Left ventricle myocardium superior (tissue), 1 donor: ENCODE measurements at places on chromosomes 6 and 20.

DNA sequence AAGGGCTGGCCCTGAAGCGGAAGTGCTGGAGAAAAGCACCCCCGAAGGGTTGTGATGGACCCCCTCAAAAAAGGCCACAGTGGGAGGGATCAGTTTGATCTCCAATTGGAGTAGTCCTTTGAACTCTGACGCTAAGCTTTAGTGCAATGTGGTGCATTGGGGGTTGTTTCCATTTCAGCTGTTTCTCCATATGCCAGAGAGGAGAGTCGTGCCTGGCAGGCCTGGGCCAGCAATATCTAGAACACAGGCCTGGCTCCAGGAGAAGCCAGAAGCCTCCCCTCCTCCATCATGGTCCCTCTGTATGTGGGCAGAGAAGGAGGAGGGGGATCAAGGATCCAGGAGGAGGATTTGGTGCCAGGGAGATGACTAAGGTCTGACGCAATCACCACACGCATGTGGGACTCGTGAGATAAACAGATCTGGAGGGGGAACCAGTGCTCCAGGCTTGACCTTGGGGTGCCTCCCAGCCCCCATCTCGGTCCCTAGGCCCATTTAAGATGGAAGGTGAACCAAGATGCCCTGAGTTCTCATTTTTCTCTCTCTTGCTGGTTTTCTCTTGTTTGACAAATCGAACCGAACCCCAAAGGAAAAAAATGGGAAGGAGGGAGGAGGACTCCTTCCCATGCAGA is 517.4 kb upstream of the JARID2 start:
- peak; percentile 39 for DNase-seq

DNA sequence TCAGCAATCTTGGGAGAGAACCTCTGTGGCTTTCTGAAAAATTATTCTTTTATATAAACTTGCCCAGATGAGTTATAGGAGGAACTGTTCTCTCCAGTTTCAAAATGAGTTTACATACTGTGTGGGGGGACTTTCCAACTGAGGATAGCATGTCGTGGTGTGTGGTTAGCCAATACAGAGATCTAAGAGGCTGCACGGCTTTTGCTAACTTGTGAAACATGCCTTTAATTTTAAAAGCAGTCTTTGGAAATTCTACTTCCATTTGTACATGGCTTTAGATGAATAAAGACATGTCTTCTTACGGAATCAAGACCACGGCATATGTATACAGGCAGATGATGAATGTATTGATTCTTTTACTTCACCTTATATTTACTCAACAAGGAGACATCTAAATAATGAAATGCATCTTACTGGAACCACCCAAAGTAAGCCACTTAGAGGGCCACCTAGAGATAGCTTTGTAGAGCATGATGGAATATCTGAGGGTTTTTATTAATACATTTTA is 39.8 kb downstream of the HIVEP1 start:
- no peak for DNase-seq

DNA sequence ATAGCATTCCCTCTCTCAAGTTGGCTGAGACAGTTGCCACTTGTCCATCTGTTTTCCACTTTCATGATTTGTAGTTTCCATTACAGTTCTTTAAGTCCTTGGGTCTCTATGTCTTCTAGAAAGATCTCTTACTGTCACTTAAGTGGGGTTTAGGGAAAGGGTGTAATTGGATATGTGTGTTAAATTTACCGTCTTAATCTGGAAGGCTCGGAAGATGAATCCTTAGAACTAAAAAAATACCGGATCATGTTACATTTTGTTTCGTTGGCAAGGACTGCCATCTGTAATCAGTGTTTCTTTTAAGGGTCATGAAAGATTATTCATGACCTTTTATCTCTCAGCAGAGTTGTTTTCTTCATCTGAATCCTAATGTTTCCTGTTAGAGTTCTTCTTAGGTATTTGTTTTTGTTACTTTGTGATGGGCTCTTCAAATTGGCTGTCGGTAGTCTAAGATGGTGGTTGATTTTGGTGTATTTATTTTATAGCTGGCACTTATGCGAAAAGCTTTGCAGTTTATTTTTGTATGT is 21.8 kb upstream of the BTBD3 start:
- no peak for DNase-seq

DNA sequence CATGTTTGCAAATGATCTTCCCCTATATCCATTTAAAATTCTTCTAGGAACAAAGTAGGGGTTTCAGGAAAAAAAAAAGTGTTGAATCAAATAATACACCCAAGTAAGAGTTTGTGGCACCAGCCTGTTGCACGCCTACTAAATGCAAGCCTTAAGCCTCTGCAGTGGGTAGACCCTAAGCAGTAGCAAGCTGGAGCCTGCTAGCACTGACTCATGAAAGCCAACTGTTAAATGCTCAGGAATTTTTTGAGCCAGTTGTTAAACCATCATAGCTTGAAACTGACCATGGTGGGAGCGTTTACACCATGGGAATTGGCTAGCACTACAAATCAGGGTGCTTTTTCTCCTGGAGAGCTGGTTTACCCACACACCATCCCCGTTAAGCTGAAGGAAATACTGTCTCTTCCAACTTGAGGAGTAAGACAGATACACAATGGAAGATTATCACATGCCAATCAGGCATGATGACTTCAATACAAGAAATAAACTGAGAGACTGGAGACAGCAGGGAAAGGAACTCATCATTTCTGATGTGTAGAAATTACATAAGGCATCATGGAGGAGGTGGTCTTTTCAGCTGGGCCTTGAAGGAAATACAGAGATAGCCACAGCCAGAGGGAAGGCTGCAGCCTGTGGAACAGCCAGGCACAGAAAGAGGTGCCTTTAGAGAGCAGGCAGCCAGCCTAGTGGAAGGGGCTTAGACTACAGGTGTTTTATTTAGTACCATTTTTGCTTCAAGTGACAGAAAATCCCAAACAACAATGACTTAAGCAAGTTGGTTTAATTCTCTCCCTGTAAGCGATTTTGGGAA is 110.8 kb downstream of the SNX5 start:
- DNase-seq = no peak

DNA sequence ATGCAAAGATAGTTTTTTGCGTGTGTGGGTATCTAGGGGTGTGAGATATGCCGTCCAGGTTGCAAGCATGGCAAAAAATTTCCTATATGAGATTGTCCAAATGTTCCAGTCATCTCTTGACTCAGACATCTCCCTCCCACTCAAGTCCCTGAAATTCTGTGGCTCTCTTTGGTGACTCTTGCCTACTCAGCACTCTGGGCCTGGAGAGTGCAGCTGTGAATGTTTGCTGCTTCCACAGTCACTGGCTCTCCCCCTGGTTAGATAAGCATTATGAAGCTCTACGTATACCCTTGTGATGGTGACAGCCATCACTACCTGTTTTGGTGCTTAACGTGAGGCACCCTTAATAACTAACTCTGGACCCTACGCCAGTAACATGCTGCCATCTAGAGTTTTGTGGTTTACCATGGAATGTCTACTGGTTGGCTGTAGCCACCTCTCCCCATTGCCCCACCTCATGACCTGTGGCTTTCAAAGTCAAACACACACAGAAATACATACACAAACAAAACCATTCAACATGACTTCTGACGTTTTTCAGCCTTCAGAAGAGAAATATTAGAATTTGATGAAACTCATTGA is 621.9 kb upstream of the CITED2 start:
- DNase-seq = no peak

DNA sequence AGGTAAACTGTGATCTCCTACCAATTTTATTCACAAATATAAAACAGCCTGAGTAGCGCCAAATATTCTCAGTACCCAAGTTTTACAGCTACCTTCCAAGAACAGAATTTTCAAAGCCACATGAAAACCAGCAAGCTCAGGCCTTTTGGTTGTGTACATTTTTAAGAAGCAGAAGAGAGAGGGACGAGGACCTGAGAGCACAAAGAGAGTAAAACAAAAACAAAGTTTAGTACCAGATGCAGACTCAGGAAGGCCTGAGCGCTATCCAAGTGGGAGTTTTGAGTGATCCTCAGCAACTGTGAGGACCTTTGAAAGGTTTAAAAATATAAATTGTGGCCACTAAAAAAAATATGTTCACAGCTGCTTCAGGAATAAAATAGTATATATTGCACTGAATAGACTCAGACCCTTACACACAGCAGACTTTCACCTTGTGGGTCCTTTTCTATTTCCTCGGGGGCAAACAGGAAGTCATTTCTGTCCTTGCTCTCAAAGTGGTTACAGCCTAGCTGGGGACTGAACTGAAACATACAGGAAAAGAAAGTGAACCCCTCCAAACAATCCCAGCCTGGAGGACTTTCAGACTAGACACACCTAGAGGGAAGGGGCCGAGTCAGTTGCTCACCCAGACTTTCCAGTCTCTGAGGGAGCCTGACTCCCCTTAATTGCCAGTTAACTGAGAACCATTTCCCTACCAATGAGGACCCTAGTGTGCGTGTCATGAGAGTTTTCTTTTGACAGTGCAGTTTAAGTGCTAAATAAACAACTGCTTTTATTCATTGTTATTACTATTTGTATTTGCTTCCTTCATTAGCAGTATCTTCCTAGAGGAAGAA is 48.5 kb upstream of the NT5E start:
- DNase-seq = no peak

DNA sequence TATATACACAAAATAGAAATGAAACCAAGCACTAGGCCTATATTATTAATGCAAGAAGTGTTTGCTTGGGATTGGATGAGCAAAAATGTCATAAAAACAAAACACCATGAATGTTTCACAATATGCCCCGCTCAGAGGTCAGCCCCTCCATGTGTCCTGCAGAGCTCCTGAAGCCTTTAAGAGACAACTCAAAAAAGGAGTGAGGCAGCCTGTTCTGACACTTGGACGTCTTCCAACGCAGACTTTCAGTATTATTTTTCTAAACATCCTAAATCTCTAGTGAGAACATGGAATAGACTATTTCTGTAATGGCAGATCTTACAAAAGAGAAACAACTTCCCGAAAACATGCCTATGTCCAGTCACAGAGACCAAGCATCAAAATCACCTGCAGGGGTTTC is 322.6 kb downstream of the PRKN start:
- no peak for DNase-seq

DNA sequence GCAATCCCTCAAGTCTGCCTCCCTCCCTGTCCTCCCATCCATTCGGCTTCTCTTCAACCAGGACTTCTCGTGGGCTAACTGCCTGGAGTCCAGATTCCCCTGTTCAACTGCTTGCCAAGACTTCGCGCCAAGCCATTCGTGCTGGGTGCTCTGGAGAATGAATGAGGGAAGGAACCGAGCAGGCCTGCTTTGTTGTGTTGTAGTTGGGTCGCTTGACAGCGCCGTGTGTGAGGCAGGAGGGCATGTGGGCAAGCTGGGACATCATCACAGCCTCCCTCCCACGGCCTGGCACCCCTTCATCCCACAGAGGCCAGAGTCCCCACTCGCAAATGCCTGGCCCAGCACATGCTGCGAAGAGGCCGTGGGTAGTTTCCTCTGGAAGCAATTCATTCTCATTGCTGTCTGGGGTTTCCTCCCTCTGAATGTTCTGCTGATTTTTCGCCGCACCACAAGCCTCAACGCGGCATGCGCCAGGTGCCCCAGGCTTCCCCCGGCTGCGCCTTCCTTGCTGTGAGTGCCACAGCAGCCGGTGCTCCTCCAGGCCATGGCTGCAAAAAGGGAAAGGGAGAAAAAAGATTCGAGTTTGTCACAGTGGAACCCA is 336.0 kb downstream of the QKI start:
- peak; percentile 61 for DNase-seq

GRCh38 chr6:138289739-138290138 is 71.4 kb upstream of the PBOV1 start:
- DNase-seq = peak; percentile 58

GRCh38 chr6:7251646-7252260 is 61.2 kb downstream of the SSR1 start:
- DNase-seq = no peak

GRCh38 chr6:42745083-42745639 is 742 bp downstream of the TBCC start:
- DNase-seq = no peak

GRCh38 chr20:50068041-50068651 is 44.8 kb downstream of the UBE2V1 start:
- DNase-seq = no peak

- no peak for DNase-seq
Observed at GRCh38 chr20:60507087-60507694, 549.0 kb downstream of the CDH26 start.

- DNase-seq = no peak
Observed at GRCh38 chr6:122829456-122829855, 40.4 kb downstream of the SMPDL3A start.

GRCh38 chr6:148611213-148611612 is 135.6 kb upstream of the UST start:
- DNase-seq = peak; percentile 61

- no peak for DNase-seq
Observed at GRCh38 chr6:15239616-15240364, 6.1 kb upstream of the JARID2 start.

DNA sequence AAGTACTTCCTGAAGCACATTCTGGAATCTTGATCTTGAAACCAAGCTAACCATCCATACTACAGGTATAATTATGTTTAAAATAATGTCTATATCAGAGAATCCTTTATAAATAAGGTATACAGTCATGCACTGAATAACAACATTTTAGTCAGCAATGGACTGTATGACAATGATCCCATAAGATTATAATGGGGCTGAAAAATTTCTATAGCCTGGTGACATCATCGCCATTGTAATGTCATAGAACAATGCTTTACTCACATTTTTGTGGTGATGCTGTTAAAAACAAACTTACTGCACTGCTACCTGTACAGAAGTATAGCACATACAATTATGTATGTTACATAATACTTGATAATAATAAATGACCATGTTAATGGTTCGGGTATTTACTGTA is 31.8 kb downstream of the RNF146 start:
- no peak for DNase-seq

DNA sequence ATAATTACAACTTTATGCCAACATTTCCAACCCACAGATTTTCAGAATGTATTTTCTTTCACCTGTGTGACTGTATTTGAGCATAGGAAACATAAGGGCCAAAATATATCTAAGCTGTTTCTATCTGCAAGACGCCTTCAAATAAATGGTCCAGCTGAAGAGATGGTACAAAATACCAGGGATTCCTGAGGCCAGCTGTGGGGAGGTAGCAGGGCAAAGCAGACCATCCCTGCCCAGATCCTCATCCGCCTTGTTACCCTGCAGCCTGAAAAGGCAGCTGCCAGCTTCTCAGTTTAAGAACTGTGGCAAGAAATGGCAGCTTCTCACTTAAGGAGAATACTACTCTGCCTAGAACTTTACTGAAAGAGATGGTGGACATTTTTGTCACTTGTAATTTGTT is 143.3 kb downstream of the KHDC1L start:
- DNase-seq = no peak

DNA sequence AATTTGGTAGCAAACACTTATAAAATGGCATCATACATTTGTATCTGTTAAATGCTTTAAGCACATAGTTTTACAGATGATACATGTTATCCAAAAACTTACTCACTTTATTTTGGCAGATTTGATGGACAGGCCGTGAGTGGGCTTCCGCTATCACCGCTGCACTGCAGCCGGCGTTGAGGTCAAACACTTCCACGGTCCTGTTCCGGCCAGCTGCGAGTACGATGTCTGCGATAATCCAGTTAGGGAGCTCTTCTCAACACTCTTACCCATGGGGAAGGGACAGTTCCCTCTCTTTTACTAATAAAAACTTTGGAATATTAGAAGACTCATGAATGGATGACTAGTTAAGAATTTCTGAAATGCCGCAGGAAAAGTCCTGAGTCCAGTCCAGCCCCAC is 69.0 kb downstream of the WDR27 start:
- DNase-seq = no peak
